Midbrain (tissue), 1 donor: ENCODE measurements at places on chromosomes 11 and 22.

GRCh38 chr11:61173456-61173855 is 12.2 kb upstream of the VPS37C start:
- DNase-seq, result no peak

- DNase-seq, result peak; percentile 44
Measured at GRCh38 chr11:122105044-122105758, 10.8 kb downstream of the BLID start.

DNA sequence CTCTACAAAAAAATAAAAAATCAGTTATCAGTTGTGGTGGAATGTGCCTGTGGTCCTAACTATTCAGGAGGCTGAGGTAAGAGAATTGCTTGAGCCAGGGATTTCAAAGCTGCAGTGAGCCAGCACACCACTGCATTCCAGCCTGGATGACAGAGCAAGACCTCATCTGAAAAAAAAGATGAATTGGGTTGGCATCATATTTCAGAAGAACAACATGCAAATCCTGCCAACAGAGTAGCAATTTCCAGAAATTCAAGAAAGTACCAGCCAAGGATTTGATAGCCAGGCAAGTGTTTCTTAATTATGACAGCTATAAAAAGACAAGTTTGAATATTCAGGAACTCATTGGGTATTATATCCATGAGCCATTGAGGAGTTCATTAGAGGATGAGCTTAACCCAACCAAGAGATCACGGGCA is 75.2 kb downstream of the USP47 start:
- DNase-seq, result no peak

GRCh38 chr11:34158661-34159060 is 53.2 kb downstream of the NAT10 start:
- no peak for DNase-seq

DNA sequence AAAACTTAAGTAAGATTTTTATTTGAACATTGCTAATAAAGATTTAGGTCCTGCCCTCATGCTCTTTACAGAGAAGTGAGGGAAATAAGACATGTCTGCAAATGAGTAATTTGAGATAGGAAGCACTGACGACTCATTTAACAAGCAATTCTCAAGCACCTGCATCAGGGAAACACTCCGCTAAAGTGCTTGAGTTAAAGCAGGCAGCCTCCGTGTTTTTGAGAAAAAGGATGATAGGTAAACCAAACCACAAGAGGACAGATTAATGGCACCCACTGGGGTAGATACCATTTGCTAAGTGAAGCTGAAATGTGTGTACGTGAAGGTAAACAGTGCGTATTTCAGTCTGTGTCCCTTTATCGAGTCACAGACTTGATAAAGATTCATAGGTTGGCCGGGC is 184.6 kb upstream of the CARD18 start:
- no peak for DNase-seq

DNA sequence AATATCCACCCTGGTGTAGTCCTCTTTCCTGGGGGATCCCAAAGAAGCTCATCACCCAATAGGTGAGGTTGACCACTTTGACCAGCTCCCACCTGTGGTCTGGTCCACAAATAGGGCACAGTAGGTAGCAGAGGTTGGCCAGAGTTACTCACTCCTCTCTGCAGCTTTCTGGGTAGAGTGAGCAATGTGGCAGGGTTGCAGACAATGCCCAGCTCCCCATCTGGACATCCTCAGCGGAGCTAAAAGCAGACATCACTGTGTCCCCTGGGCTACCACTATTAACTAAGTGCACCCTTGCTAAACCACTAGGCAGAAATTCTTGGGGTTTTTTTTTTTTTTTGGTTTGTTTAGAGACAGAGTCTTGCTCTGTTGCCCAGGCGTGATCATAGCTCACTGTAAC is 48.4 kb upstream of the TP53I11 start:
- no peak for DNase-seq

- peak; percentile 79 for DNase-seq
Measured at GRCh38 chr11:16402654-16403447, 46.5 kb upstream of the SOX6 start.

DNA sequence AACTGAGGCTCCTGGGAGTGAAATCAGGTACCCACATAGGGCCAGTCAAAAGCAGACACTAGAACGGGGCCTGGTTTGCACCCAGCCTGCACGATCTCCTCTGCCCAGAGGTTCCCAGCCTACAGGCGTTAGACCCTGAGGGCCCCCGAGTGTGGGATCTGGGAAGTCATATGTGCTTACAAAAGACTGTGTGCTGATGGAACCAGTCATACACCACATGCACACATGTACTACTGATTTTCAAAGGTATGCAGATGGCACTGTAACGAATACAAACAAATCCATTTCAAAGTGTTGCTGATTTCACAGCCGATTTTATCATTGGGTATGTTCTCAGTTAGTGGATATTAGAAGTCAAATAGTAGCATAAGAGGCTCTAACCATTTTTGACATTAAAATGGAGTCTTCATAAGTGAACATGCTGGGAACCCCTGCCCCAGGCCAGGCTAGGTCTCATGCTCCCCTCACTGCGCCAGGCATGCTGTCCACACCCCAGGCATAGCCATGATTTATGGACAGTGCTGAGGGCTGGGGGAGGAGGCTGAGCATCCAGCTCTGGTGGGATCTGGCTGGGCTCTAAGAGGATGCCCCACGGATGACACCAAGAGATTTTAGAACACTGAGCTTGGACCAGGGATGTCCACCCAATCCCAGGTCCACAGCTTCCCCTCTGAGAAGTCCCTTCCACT is 38.6 kb upstream of the LRRC32 start:
- DNase-seq, result no peak

GRCh38 chr22:47202819-47203553 is 440.5 kb downstream of the TBC1D22A start:
- DNase-seq, result no peak

DNA sequence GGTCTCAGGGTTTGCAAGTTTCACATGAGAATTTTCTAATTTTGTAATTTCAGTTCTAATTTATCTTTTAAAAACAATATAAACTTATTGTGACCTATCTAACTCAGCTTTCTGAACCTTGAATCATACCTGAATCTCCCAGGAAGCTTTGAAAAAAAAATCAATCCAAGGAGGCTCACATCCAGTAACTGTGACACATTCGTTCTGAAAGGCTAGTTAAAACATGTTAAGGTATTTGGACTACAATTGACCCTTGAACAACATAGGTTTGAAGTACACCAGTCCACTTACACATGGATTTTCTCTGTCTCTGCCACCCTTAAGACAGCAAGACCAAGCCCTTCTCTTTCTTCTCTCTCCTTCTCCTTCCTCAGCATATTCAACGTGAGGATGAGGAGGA is 40.0 kb downstream of the DDI1 start:
- no peak for DNase-seq

DNA sequence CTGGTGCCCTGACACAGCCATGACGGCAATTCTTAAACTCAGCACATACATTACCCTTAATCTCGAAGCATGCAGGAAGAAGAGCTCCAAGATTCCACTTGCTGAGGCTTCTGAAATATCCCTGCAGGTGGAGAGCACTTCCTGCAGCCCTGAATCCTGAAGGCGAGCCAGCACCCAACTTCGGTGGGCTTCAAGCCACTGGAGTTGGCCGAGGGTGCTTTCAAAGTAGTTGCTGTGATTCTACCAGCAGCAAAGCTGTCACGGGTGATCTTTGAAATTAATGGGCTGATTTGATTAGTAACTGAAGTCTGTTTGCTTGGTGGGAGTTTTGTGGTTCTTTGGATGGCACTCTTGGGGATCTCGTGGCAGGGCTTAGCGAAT is 9.0 kb upstream of the FTH1 start:
- DNase-seq, result no peak

- DNase-seq, result no peak
Measured at GRCh38 chr11:17535488-17535887, 8.7 kb downstream of the USH1C start.

GRCh38 chr11:105156720-105157119 is 17.2 kb upstream of the CARD18 start:
- DNase-seq, result no peak

- DNase-seq, result no peak
Measured at GRCh38 chr22:37740455-37741311, 43.8 kb downstream of the TRIOBP start.

DNA sequence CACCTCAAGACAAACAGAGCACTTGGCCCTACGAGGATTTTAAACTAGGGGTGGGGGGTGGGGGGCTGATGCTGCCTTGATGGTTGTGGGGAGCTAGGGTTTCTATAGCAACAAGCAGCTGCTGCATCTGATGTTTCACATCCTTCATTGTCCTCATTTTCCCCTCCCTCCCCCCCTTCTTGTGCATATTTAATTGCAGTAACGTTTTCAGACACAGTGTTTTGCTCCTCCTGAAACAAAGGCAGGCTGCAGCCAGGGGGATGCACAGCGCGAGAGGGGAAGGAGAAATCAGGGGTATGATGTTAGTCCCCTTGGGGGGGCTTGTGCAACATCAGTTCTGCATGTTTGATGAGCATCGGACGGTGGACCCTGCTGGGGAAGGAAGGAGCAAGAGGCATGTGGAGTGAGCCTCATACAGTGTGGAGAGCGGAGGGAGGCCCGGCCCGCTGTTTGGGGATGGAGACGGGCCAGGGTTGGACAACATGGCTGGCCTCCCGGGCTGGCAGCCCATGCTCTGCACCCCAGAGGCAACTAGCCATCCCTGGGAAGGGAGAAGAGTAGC is 208.3 kb downstream of the CEP164 start:
- peak; percentile 78 for DNase-seq
